ENCODE measurements at places on chromosomes 2 and 18. TPM values are rescaled to one million over a fixed set of nuclear protein-coding genes. Genes with fewer than 3 reads are reported as not detected.

The ADNP2 gene
- total RNA-seq, result 23.1 TPM

The MAP3K19 gene
- total RNA-seq, result not detected

DNA sequence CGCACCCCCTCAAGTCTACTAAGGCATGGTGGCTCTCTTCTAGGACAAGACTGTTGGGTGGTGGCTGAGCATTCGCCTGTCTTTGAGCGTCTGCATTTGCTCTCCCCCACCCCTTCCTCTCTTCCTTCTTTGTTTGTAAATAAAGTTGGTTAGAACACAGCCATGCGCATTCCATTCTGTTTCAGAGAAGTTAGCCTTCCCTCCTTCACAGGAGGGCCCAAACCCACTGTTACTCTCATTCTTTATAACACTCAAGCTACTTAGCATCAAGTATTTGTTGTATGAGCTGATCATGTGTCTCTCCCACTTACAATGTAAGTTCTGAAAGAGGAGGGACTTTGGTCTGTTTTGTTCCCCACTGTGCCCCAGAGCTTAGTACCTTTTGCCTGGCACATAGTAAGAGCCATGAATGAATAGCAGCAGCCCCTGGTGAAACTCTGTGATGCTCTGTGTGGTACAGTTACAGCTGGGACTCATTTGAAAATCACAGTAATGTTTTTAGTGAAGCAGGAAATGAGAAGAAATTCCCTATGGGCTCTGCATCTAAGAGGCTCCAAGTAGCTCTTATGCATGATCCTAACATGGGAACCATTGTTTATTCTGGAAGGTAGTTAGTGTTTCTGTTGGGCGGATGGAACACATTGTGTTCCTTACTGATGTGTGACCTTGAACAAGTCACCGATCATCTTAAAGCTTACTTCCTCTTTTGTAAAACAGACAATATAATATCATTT lies 7.7 kb downstream of the MGAT5 start:
- H3K27me3 ChIP-seq, result no peaks in the 10 kb centered on the region
- no peak overlapping the region for H3K4me3 ChIP-seq
- no peaks in the 10 kb centered on the region for H3K36me3 ChIP-seq
- H3K4me1 ChIP-seq, result peaks cover 46% of the 10 kb centered on the region

GRCh38 chr18:35050705-35051195 lies 9.5 kb downstream of the MAPRE2 start:
- H3K36me3 ChIP-seq, result no peaks in the 10 kb centered on the region
- no peaks in the 10 kb centered on the region for H3K4me1 ChIP-seq
- no peak overlapping the region for H3K27ac ChIP-seq
- no peak for DNase-seq

DNA sequence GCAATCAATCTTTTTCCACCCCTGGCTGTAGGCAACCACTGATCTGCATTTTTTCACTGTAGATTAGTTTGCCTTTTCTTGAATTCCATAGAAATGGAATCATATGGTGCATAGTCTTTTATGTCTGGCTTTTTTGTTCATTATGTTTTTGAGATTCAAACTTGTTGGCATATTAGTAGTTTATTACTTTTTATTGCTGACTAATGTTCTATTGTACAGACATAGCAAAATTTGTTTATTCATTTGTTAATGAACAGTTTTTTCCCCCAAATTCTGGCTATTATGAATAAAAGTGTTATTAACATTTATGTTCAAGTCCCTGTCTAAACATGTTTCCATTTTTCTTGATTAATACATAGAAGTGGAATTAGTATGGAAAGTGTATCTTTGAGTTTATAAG lies 21.4 kb upstream of the WDSUB1 start:
- no peaks in the 10 kb centered on the region for H3K27me3 ChIP-seq
- H3K27ac ChIP-seq, result no peak overlapping the region
- H3K4me3 ChIP-seq, result no peak overlapping the region
- H3K36me3 ChIP-seq, result no peaks in the 10 kb centered on the region
- H3K4me1 ChIP-seq, result no peaks in the 10 kb centered on the region

GRCh38 chr2:67570611-67571010 lies 173.5 kb downstream of the ETAA1 start:
- no peaks in the 10 kb centered on the region for H3K36me3 ChIP-seq
- no peak overlapping the region for H3K4me3 ChIP-seq
- no peaks in the 10 kb centered on the region for H3K27me3 ChIP-seq
- H3K27ac ChIP-seq, result no peak overlapping the region
- DNase-seq, result no peak

- no peaks in the 10 kb centered on the region for H3K27me3 ChIP-seq
- no peak for DNase-seq
- H3K36me3 ChIP-seq, result no peaks in the 10 kb centered on the region
- no peak overlapping the region for H3K4me3 ChIP-seq
- H3K27ac ChIP-seq, result no peak overlapping the region
Observed at GRCh38 chr2:174914853-174915760, 90.1 kb downstream of the CHN1 start.

Measured in Peyer's patch (tissue), 4 donors.